ENCODE measurements at places on chromosomes 4 and X. TPM values are rescaled to one million over a fixed set of nuclear protein-coding genes. Genes with fewer than 3 reads are reported as not detected.
A peak's percentile ranks its signal among the peaks of the same experiment; 100 is the strongest.

- H3K4me3 ChIP-seq: no peak overlapping the region
- H3K36me3 ChIP-seq: no peaks in the 10 kb centered on the region
- H3K4me1 ChIP-seq: no peaks in the 10 kb centered on the region
- no peak overlapping the region for H3K27ac ChIP-seq
Observed at GRCh38 chr4:127555106-127555505, 77.7 kb upstream of the INTU start.

- no peak overlapping the region for H3K27ac ChIP-seq
- no peak overlapping the region for H3K4me3 ChIP-seq
- H3K4me1 ChIP-seq: no peaks in the 10 kb centered on the region
- peaks cover 40% of the 10 kb centered on the region for H3K27me3 ChIP-seq
- DNase-seq: no peak
- H3K36me3 ChIP-seq: no peaks in the 10 kb centered on the region
Observed at GRCh38 chrX:72062916-72063315, 68.8 kb downstream of the RTL5 start.

DNA sequence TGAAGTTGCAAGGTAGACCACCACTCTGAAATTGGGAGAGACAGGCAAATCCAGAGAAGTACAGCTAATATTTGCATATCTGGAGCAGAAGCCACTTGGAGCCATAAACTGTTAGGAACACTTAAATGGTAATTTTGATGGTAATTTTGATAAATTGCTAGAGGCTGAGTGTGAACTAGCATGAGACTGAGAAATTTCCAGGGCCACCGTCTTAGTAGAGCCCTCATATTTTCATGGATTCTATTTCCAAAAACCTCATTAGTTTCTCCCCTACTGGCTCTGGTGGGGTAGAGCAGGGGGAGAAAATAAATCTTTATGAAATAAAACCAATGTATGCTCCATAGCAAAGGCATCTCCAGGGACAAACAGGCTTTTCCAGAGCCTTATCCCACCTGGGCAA lies 429.4 kb upstream of the DIPK2B start:
- no peaks in the 10 kb centered on the region for H3K27me3 ChIP-seq
- no peak overlapping the region for H3K4me3 ChIP-seq
- no peak for DNase-seq

GRCh38 chrX:48897157-48897624 lies 377 bp downstream of the TIMM17B start:
- DNase-seq: peak; percentile 88
- H3K4me3 ChIP-seq: peak overlapping the region; percentile 83
- peaks cover 16% of the 10 kb centered on the region for H3K4me1 ChIP-seq
- peak overlapping the region; percentile 95 for H3K27ac ChIP-seq
- H3K27me3 ChIP-seq: no peaks in the 10 kb centered on the region
- peaks cover 27% of the 10 kb centered on the region for H3K36me3 ChIP-seq

- no peaks in the 10 kb centered on the region for H3K36me3 ChIP-seq
- H3K27me3 ChIP-seq: no peaks in the 10 kb centered on the region
- no peak overlapping the region for H3K4me3 ChIP-seq
Observed at GRCh38 chr4:104128850-104129213, 365.9 kb downstream of the CXXC4 start.

DNA sequence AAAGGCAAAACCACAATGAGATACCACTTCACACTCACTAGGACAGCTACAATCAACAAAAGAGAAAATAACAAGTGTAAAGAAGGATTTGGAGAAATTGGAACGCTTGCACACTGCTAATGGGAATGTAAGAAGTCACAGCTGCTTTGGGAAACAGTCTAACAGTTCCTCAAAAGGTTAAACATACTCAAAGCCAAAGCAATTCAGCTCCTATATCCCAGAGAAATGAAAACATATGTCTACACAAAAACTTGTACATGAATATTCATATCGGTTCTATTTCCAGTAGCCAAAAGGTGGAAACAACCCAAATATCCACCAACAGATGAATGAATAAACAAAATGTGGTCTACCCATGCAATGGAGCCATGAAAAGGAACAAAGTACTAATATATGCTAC lies 64.0 kb downstream of the TEC start:
- H3K36me3 ChIP-seq: no peaks in the 10 kb centered on the region
- H3K4me3 ChIP-seq: no peak overlapping the region
- peaks cover 3% of the 10 kb centered on the region for H3K27me3 ChIP-seq
- H3K27ac ChIP-seq: no peak overlapping the region
- peaks cover 5% of the 10 kb centered on the region for H3K4me1 ChIP-seq

DNA sequence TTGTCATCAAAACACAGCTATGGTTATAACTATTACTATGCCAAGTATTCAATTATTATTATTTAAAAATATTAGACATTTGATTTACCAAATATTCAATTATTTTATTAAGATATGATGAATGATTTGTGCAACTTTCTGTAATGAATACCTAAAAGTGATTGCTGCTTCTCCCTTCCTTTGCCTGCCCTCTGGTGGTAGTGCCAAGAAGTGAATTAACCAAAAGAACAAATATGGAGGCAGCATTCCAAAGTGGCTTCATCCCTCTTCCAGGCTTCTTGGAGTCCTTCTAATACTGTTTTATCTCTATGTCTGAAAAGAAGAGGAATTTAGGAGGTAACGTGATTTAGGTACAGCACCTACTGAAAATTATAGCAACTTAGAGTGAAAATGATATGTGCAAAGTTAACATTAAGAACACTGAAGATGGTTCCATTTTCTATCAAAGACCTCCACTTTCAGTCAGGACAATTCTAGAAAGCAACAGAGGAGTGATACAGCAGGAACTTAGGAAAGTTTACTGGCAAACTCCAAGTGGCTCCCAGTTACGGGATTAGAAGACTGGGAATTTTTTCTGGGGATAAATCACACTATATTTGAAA lies 43.0 kb downstream of the ENPEP start:
- H3K4me3 ChIP-seq: no peak overlapping the region
- no peak overlapping the region for H3K27ac ChIP-seq
- no peaks in the 10 kb centered on the region for H3K36me3 ChIP-seq
- H3K27me3 ChIP-seq: peaks cover 20% of the 10 kb centered on the region
- H3K4me1 ChIP-seq: peaks cover 18% of the 10 kb centered on the region

The BBS7 gene
- total RNA-seq: 18.7 TPM

The KDM6A gene
- 24.2 TPM for total RNA-seq

The CPEB2 gene
- 15.0 TPM for total RNA-seq

The GC gene
- not detected for total RNA-seq
